ENCODE measurements at places on chromosomes 2 and 18.
A peak's percentile ranks its signal among the peaks of the same experiment; 100 is the strongest.

DNA sequence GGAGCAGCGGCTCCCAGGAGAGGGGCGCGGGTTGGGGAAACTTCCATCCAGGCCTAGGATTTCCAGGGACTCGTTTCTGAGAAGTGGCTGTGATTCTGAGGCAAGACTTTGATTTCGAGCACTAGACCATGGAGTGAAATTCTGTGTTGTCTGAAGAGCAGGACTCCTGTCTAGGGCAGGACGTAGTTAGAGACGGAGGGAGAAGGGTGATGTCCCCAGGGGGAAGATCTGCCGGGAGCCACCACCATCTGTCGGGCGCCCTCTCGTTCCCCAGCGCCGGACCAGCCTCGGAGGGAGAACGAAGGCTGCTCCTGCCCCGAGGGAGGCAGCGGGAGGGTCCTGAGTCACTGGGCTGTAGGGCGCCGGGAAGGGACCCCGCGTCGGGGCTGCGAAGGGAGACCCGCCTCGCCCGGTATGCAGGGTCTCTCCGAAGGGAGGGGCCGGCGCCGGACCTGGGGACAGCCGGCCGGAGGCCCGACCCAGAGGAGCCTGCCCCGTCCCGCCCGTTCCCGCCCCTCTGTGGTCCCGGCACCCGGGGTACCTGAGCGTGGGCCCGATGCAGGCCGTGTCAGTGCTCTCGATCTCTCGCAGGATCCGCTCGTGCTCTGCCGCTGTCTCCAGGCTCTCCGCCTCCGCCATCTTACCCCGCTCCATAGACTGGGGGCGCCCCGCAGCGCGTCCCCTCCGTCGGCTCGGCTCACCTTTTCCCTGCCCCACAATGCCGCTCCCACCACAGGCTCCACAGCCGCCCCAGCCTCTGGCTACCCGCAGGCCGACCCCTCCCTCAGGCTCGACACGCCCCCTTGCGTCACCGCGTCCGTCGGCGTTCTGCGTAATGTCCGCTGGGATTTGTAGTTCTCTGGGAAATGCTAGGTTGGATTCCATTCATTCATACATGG, at the start of gene EXOC6B:
Gene EXOC6B, minus strand, starts transcription at position 777 of the 899 bp plus-strand sequence.
- peak; percentile 91 for DNase-seq

DNA sequence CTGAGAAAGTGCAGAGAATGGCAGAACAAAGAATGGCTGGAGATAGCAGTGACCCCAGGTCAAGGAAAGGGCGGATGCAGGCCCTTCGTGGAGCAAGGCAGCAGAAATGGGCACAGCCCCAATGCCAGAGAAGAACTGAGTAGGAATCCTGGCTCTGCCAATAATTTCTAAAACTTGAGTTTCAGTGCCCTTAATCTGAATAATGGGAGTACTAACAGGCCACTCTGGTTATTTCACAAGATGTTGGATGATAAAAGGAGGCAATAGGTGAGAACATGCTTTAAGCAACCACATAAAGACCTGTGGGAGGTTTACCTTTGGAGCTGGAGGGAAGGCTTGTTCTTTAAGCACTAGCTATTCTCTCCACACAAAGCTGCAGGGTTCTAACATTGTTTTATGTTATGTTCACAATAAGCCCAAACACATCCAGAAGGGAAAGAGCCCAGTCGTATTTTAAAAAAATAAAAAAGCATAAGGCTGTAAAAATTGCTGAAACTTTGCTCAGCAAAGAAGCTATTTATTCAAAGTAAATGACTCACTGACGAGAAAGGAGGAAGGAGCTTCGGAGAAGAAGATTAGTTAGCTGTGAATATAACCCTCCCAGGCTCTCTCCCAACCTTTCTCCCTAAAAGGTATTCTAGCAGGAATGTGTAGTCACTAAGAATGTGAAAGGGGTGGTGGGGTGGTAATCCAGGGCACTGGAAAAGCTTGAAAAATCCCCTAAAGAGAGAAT, 470.2 kb downstream of the TXNL1 start:
- DNase-seq = no peak

GRCh38 chr18:21163647-21164547, 52.3 kb upstream of the ROCK1 start:
- DNase-seq = no peak

DNA sequence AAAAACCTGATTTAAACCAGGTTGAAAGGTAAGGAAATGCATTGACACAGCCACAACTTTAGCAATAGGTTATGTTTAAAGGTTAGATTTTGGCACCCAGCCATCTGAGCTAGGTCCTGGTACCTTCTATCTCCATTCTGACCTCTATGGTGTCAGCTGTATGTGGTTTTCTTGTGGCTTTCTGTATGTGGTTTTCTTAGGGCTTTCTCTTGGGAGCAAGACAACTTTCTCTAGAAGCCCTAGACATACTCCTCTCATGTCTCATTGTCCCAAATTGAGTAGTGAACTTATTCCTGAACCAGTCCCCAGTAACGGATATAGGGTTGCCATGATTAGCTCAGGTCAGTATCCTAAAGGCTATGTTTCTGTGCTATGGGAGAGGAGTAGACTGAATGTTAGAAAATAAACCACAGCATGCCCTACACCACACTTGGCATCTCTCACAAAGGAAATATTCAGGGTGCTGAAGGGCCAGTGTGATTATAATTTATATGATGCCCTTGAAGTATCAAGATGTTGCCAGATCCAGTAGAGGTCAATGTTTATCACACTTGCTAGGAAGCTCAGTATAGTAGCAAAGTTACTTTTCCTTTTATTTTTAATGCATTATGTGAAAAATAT, 176.1 kb downstream of the CAPN13 start:
- no peak for DNase-seq

DNA sequence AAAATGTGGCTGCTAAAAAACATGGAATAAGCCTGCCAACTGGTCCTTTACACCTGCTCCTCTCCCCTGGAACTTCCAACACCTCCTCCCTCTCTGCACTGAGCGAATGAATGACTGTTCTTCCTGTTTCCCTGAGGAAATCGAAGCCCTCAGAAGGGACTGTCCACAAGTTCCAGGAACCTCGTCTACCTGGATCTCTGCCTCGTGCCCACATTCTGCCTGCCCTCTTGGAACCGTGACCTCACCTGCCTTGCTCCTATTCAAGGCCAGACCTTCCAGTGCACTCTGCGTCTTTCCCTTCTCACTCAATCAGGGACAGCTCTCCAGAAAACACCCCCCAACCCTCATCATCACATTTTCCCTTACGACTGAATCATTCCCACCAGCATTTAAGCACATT, 4.4 kb upstream of the CAB39 start:
- DNase-seq = no peak

DNA sequence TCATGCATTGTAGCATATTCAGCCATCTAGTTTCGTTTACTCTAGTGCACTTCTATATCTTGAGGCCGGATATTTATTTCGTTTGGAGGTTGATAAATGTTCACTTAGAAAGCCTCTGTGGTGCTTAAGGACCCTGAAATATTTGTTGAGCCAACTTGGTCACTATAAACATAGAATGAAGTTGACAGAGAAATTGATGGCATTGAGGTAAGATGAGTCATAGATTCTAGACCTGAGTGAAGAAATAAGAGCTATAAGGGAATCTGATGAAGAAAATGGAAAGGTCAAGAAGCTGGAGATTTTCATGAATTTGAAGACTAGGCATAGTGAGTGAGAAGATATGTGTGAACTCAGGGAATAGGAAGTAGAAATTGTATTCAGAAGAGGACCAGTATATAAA, 35.9 kb downstream of the EPC2 start:
- no peak for DNase-seq

DNA sequence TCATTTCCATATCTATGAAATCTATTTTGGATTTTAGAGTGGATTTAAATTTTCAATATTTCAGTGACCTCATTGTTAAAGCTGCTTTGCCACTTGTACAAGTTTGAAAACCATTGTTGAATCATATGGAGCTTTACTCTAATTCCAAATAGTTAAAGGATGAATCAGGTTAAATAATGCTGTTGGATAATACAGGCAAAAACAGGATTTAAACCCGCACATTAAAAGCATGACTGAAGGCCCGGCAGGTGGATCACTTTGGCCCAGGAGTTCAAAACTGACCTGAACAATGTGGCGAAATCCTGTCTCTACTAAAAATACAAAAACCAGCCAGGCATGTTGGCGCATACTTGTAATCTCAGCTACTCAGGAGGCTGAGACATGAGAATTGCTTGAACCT, 68.3 kb downstream of the RIF1 start:
- no peak for DNase-seq

DNA sequence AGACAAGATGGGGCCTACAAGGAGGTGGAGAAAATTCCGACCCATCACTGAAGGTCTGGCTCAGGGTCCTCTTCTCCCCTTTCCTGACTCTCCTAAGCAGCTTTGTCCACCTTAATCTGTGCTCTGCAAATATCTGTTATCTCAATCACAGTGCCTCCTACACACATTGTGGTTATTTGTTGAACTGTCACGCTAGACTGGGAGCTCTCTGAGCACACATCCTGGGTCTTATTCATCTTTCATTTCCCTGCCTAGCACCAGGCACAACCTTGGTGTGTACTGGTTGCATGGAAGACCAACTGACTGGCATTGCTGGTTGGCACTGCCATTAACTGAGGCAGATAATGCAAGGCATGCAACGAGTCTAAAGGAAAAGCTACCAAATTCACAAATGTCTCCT, 122.9 kb upstream of the ST6GAL2 start:
- no peak for DNase-seq

- DNase-seq = no peak
These were observed 219.9 kb downstream of the CDH20 start for GRCh38 chr18:61553045-61553659.

DNA sequence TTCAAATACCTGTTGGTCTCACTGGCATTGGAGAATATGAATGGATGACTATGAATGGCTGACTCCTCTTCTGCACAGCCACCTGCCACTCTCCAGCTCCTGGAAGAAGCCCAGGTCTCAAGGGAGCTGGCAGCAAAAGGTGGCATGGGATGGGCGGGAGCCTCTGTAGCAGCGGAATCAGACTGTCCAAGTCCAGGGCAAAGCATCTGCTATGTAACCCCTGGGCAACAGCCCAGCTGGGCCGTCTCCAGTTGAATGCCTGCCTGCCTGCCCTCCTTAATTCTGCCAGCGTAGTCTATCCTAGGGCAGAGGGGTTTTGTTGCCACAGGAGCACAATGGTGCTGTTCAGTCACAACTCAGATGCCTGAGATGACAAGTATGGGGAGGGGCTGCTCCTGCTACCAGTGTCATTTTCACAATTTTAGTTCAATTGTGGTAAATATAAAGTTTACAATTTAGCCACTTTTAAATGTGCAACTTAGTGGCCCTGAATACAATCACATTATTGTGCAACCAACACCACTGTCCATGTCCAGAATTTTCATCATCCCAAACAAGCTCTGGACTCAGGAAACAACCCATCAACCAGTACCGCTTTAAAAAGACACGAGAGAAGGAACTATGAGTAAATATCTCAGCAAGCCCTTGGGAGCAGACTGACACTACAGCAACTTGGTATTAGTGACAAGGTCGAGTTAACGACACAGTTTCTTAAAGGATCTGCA, 115.2 kb downstream of the MYO5B start:
- no peak for DNase-seq

All from erythroblast (primary cell).